ENCODE measurements at places on chromosomes 5 and 9.

GRCh38 chr9:110021891-110022290 is 186.1 kb downstream of the C9orf152 start:
- no peak for DNase-seq

DNA sequence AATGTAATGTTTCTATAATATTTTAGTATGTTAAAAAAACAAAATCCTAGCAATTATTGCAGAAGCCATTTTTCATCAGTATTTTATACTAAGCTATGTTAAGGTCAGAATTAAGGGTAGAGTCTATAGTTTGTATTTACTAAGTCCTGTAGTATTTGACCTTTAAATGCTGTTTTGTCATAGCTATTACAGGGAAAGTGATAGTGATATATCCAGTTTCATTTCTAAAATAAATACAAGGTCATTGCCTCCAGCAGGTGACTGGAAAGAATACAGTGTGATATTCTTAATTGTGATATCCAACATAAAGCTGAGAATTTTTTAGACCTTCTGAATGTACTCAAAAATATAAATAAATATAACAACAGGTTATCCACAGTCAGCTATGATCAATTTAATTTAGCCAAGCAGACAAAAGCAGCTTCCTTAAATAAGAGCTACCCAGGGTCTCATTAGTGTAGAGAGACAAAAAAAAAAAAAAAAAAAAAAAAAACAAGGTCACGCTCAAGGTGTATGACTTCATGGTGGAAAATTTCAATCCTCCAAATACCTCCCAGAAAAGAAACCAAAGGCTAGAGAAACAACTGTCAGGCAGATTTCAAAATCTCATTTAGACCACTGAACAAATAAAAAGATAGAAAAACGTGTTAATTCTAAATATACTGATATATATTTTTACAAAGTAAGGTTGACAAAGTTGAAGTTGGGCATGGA is 278.7 kb downstream of the HCN1 start:
- DNase-seq, result no peak

- DNase-seq, result no peak
Observed at GRCh38 chr5:157652377-157652692, at the start of gene SOX30. Gene SOX30 (minus strand): TSS chr5:157652438. CDS start chr5:157652078, 360 bp downstream.

- DNase-seq, result no peak
Observed at GRCh38 chr5:74020503-74020902, 394.5 kb downstream of the ARHGEF28 start.

DNA sequence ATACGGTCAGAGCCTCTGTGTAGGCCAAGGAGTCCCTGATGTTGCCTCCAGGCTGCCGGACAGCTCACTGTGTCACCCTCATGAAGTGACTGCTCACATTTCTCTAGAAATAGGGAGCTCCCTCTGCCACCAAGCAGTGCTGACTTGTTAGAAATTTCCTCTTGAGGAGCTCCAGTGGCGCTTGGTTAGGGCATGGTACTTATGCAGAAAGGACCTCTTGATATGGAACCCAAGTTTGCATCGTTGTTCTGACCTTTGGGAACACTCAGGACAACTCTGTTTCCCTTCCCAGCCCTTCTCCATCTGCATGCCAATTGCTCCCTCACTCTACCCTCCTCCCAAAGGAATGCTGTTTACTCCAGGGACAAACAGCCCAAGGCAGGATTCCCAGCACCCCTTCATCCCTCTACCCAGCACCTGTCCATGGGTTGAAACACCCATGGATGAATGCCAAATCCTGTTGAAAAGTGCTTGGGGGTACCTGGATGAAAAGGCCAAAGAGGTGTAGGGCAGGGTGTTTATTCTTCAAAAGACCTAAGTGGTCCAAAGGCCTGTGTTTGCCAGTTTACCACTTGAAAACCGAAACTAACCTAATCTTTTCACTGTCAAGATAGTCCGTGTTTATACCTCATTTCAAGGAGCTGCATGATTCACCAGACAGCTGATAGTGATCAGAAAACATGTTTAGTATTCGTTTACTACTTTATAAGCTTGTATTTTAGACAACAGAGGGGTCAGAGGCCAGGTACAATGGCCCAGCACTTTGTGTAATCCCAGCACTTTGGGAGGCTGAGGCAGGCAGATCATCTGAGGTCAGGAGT is 51.1 kb downstream of the KLF4 start:
- no peak for DNase-seq

GRCh38 chr5:147388184-147389108 is 121.4 kb downstream of the DPYSL3 start:
- no peak for DNase-seq

- no peak for DNase-seq
Observed at GRCh38 chr5:73339051-73339575, 109.5 kb downstream of the FOXD1 start.

GRCh38 chr5:101160002-101160401 is 256.9 kb upstream of the ST8SIA4 start:
- no peak for DNase-seq

GRCh38 chr5:33037076-33037475 is 326.0 kb downstream of the NPR3 start:
- no peak for DNase-seq

GRCh38 chr9:112002847-112003457 is 106.3 kb downstream of the UGCG start:
- no peak for DNase-seq

DNA sequence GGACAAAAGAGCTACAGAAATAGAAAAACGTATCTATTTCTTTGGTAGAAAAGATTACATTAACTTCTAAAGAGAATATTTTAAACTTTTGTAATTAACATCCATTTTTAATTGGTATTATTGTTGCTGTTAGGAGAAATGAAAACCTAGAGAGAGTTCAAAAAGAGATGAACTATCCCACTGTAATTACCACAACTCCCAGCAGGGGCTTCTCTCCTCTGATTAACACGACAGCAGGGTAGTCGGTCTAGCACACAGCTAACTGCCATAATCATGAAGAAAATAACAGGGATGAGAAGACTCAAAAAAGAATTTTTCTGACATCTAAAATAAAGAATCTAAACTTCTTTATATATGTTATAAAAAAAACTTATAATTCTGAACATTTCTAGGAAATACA is 86.2 kb upstream of the CDH9 start:
- peak; percentile 60 for DNase-seq

GRCh38 chr5:123520677-123521247 is 8.8 kb downstream of the CSNK1G3 start:
- no peak for DNase-seq

GRCh38 chr5:142977363-142978051 is 207.3 kb downstream of the ARHGAP26 start:
- peak; percentile 94 for DNase-seq

GRCh38 chr5:167966979-167967378 is 324.5 kb upstream of the WWC1 start:
- DNase-seq, result no peak

DNA sequence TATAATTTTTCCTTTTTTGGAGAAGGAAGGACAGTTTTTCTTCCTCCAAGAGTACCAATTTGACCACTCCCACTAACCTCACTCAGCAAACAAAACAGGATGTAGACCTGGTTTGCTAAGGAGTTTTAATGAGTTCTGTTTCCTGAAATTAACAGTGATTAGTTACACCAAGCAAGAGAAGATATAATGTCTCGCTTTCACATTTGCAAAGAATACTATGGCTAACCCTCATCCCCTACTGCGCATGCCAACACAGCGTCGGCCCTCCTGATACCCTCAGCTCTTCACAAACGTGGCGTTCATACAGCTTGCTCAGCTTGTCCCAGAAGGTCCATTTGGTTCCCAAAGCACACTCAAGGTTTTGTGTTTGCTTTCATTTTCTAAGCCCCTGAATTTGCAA is 41.9 kb upstream of the IPPK start:
- no peak for DNase-seq

GRCh38 chr9:110329639-110330230 is 7.9 kb downstream of the TXNDC8 start:
- DNase-seq, result no peak

GRCh38 chr5:132017316-132017715 is 5.9 kb upstream of the ACSL6 start:
- no peak for DNase-seq

- no peak for DNase-seq
Observed at GRCh38 chr5:150648294-150649107, 8.0 kb downstream of the SYNPO start.

All from fibroblast of pulmonary artery (primary cell).